Esophagus squamous epithelium (tissue), 5 donors: ENCODE measurements at places on chromosomes 6 and 20.

DNA sequence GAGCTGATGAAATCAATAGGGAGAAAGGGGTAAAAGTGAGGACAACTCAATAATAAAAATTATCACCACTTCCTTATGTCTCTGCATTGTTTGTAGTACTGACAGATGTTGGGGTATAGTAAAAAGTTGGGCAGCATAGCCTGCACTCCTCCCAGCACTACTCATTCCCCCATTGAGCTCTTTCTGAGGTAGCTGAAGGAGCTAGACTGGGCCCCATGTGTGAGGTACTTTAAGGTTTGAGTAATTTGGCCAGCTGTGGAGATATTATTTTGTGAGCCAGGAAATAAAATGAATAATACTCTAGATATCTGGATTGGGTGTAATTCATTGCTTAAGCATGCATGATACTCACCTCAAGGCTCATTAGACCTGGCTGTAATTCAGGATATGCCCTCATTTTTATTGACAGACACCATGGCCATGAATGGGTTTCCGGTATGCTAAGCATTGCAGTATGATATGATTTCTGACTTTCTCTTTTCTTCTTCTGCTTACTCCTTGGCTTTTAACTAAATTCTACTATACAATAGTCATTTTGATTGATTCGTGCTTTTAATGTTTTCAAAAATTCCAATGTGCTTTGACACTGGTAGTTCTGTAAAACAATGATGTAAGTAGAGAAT lies 283.9 kb upstream of the RIMS1 start:
- no peak for DNase-seq

DNA sequence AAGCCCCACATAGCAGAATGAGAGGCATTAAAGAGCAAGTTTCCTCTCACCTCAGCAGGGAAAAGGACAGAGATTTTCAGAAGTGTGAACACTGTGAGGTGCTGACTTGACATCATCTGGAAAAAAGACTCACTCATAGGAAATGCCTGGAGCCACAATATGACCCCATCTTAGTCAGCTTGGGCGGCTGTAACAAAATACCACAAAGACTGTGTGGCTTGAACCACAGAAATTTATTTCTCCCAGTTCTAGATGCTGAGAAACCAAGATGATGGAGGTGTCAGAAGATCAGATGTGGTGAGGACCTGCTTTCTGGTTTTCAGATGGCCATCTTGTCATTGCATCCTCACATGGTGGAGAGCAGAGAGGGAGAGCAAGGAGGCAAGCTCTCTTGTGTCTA lies 253.1 kb downstream of the ADGB start:
- no peak for DNase-seq

- no peak for DNase-seq
Observed at GRCh38 chr20:20267685-20268370, 100.1 kb upstream of the INSM1 start.

DNA sequence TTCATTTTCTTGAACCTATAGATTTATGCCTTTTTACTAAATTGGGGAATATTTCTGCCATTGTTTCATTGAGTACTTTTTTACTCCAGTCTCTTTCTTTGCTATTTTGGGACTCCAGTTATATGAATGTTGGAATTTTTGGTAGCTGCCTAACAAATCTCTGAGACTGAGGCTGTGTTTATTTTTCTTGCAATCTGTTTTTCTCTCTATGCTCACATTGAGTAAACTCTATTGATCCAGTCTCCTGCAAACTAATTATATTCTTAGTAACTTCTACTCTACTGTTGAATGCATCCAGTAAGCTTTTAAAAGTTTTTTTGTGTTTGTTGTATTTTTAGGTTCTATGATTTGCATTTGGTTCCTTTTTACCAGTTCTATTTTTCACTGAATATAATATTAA lies 903.4 kb upstream of the GJE1 start:
- no peak for DNase-seq

GRCh38 chr20:57059055-57059596 lies 207.3 kb downstream of the BMP7 start:
- no peak for DNase-seq

- no peak for DNase-seq
Observed at GRCh38 chr6:160043784-160044183, 74.9 kb downstream of the IGF2R start.

GRCh38 chr6:75350808-75351207 lies 66.2 kb upstream of the TMEM30A start:
- DNase-seq: no peak

- no peak for DNase-seq
Observed at GRCh38 chr6:106309766-106310373, 15.7 kb downstream of the ATG5 start.

DNA sequence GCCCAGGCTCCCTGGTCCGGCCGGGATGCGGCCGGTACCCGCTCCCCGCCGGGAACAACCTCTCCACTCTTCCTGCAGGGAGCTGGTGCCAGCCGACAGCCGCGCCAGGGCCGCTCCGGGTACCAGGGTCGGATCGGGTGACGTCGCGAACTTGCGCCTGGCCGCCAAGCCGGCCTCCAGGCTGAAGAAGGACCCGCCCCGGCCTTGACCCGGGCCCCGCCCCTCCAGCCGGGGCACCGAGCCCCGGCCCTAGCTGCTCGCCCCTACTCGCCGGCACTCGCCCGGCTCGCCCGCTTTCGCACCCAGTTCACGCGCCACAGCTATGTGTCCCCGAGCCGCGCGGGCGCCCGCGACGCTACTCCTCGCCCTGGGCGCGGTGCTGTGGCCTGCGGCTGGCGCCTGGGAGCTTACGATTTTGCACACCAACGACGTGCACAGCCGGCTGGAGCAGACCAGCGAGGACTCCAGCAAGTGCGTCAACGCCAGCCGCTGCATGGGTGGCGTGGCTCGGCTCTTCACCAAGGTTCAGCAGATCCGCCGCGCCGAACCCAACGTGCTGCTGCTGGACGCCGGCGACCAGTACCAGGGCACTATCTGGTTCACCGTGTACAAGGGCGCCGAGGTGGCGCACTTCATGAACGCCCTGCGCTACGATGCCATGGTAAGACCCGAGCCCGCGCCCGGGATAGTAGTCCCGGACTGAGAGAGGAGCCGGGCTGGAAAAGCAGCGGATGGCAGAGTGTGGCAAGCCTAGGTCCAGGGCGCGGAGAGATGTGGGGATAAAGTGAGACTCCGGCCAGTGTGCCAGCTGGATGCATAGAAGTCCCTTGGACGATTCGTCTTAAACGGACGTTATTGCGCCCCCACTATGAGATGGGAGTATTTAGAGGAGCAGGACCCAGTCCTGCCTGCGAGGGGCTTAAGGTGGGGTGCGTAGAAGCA lies at the start of gene NT5E:
TSS of gene NT5E (plus strand) at position 266 of the 942 bp plus-strand sequence. CDS start at position 323, 57 bp downstream.
- DNase-seq: no peak

DNA sequence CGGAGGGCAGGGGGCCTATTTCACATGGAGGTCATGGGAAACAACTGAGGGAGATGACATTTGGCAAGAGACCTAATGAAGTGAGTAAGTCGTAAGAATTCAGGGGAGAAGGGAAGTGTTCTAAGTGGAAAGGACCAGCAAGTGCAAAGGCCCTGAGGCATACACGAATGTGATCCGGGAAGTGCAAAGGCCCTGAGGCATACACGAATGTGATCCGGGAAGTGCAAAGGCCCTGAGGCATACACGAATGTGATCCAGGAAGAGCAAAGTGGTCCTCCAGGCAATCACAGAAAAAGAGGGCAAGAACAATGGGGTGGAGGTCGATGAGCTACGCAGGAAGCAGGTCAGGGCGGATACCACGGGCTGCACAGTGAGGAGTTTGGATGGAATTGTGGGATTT lies 24.2 kb upstream of the EXOC2 start:
- no peak for DNase-seq

DNA sequence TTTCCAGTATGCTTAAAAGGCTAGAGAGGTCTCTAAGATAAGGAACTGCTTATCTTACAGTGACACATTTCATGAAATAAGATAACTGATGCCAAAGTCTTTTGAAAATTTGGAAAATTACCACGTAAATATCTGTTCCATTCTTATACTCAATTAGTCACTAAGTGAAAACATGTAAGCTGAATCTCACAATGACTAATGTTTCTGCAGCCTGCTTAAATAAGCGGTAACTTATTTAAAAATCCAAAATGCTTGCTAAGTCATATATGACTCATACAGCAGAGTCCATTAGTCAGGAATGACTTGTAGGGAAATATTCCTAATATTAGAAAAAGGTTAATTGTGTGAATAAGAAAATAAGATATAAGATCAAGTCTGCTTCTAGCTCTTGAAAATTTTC lies 27.8 kb upstream of the LGSN start:
- DNase-seq: no peak

- no peak for DNase-seq
Observed at GRCh38 chr6:137701942-137702341, 165.1 kb upstream of the TNFAIP3 start.

DNA sequence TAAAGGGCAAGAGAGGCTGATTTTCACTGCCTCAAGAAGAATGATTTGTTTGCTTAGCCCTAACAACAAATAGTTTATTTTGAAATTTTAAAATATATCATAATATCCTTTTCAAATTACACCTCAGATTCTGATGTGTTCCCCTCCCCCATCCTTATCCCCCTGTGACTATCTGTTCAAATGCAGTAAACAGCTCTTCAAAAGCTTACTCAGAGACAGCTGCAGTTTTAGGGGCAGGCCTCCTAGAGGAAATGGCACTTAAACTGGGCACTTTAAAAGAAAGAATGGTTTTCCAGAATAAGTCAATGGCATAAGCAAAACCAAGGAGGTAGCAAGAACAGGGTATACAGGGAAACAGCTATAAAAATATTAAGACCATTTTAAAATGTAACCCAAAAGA lies 118.6 kb upstream of the UST start:
- DNase-seq: no peak

DNA sequence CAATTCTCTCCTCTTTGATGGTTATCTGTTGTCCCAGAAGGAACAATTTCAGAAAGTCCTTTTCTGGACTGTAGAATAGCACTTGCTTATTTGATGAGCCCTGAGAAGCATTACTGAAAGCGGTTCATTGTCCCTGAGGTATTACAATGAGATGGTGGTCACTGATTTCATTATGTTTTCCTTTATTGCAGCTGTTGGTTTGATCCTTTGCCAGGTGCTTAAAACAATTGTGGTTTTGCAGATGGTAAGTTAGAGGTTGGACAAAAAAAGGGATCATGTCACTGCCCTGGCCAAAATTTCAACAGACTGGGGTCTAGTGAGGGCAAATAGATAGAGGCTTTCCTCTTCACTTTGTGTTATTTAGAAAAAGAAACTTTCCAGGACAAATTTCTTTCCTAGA lies 61.9 kb downstream of the ESR1 start:
- no peak for DNase-seq

DNA sequence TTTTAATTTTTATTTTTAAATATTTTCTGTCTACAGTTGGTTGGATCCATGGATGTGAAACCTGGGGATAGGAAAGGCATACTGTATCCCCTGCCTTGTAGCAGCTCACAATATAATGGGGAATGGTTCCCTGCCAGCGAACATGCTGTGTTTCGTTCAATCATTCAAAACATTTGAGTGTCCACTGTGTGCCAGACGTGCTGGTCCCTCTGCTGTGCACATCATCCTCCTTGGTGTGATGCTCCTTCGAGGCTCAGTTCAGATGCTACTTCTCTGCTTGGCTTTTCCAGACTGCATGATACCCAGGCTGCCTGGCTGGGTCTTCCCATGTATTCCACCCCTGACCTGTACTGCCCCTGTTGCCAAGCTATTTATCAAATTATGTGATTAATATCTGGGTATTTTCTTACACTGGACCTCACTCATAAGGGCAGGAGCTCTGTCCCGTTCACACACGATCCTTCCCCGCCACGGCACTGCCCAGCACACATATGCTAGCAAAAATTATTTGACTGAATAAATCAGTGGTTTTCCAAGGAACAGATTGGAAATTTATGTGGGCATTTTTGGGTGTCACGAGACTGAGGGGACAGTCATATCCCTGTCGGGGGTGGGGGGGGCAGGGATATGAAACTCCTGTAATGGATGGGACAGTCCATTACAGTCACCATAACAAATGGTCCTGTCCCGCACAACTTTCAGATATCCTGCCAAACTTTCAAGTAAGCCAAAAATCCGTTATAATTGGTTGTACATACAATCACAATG lies 4.9 kb downstream of the SDCBP2 start:
- DNase-seq: no peak

DNA sequence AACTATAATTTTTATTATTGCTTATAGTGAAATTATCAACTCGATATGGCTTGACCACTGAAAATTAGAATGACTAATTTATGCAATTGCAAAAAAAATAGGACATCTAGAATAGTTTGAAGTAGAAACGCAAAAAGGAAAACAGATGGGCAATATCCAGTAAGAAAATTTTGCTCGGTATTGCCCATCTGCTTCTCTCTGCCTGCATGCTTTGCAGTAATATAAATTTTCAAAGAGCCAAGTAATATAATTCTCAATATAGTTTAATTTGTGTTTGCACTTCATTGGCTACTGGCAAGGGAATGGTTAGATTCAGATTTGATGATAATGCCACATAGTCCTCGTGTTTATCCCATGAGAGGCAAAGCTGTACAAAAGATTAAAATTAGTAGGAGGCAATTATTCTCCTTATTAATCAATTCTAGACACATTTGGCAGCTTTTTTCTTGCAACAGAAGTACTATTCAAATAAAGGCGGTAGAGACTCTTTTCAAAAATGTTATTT lies 27.3 kb upstream of the LAMA2 start:
- DNase-seq: no peak

DNA sequence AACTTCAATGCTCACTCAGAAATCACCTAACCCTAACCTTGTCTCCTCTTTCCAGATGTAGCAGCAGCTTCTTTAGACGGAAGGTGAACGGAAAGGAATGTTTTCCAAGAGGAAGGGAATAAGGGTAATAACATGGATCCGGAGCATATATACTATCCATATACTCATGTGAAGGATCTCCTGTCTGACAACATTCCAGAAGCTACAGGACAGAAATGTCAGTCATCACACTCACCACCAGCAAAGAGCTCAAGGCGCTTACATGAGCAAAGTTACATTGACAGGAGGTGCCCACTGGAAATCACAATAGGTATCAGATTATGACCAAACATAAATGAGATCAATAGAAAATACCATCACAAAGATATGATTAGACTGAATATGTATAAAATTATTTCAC lies 122.1 kb upstream of the CCDC28A start:
- no peak for DNase-seq

GRCh38 chr6:168507730-168508129 lies 66.7 kb downstream of the SMOC2 start:
- DNase-seq: no peak

GRCh38 chr20:41422953-41423352 lies 56.3 kb upstream of the EMILIN3 start:
- no peak for DNase-seq

- no peak for DNase-seq
Observed at GRCh38 chr6:141704151-141704550, 428.6 kb upstream of the GJE1 start.
